ENCODE measurements at places on chromosomes 7 and 10.

DNA sequence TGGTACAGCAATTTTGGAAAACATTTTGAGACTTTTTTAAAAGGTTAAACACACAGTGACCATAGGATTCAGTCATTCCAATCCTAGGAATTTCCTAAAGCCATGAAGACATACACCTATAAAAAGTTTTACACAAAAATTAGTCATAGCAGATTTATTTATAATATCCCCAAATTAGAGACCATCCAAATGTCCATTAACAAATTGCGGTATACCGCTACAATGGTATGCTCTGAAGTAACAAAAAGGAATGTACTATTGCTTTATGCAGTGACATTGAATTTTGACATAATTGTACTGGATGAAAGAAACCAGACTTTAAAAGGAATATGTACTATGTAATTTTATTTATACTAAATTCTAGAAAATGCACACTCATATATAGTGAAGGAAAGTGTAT is 362.8 kb downstream of the HGF start:
- DNase-seq = no peak

GRCh38 chr7:17118412-17118811 is 180.0 kb upstream of the AHR start:
- DNase-seq = no peak

DNA sequence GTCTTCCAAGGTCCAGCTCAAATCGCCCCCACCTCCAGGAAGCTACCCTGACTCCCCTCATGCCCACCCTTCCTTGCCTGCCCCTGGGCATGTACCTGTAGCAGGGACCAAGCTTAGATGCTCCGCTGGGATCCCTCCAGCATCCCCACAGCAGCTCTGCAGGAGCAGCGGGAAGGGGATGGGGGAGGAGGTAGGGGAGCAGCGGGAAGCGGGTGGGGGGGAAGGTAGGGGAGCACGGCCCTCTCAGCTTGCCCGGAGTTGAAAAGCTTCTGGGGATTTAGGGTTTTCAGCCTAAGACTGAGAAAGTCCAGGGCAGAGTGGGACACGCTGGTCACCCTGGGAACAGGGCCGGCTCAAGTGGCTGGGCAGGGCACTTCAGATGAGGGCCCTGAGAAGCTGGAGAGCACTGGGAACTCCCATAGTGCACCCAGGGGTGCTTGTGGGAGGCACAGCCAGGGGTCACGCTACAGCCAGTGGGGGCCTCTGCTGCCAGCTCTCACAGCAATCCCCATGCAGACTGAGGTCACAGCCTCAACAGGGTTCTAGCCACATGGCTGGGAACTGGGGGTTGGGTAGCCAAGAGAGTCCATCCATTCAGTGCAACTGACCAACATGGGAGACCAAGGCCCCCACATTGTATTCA is 13.4 kb downstream of the WDR86 start:
- DNase-seq = no peak

DNA sequence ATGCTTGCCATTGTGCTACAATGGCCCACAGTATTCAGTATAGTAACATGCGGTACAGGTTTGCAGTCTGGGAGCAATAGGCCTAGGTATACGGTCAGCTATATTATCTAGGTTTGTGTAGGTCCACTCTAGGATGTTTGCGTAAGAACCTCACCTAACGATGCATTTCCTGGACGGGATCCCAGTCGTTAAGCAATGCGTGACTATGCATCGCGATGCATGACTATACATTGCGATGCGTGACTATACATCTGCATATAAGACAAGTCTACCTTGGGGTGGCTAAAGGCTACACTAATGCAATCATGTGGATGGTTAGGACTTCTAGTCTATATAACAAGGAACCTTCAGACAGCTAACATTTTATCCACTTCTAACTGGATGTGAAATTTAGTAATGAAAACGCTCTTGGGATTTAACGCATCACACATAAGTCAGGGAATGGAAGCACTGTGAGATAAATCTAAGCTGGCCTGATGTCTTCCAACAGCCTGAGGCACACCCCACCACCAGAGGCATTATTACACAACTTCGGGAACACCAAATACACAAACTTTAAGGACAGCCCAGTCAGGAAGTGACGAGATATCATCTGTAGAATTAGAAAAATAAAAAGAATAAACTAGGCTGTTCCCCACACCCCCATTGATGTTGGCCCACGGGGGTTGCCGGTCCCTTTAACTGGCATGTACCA is 9.2 kb downstream of the GNA12 start:
- no peak for DNase-seq

- no peak for DNase-seq
These were observed 162.4 kb downstream of the ARID5B start for GRCh38 chr10:62063795-62064472.

- no peak for DNase-seq
These were observed 48.3 kb upstream of the STEAP4 start for GRCh38 chr7:88355011-88355410.

DNA sequence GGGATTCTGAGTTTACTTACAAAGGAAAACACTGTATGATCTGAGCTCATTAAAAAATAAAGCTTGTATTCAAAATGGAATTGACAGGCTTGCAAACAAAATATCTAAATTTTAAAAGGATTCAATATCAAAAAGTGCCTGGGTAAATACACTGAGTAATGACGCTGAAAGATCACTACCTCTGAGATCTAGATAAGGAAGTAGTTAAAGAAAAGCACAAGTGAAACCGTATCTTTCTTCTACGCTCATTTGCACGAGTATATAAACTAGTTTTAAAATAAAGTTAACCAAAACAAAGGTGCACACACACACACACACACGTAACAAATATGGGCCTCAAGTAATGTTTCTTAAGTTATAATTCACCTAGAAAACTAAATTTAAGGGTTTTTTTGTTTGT is 93.4 kb downstream of the SNX13 start:
- DNase-seq = no peak

DNA sequence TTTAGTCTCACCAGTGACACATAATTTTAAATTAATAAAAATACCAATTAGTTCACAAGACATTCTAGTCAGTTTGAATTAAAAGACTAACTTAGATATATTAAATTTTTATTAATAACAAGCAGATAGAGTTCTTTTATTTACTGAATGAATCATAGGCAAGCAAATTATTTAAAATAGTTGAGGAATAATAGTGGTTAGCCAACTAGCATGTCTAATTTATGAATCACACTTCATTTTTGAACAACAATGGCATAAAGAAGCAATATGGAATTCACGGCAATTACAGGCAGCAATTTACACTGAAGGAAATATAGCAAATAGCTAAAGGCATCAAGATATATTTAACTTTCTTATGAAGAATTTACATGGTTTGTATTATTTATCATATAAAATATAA is 187.0 kb upstream of the SLC26A5 start:
- no peak for DNase-seq

DNA sequence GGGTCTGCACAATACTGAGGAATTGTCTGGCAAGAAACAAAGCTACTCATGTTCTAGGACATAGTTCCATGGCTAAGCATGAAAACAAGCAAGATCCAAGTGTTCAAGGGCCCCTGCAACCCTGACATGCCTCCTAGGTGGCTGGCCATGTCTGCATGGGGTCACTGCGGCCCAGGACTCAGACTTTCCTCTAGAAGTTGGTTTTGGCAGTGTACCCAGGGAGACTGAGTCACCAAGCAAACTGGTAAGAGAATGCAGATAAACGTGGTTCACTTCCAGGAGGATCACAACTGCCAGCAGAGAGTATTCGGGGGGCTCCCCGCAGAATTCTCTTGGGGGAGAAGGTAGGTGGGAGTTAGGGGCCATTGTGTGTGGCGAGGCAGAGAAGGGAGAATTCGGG is 7.4 kb upstream of the PFKFB3 start:
- DNase-seq = no peak

DNA sequence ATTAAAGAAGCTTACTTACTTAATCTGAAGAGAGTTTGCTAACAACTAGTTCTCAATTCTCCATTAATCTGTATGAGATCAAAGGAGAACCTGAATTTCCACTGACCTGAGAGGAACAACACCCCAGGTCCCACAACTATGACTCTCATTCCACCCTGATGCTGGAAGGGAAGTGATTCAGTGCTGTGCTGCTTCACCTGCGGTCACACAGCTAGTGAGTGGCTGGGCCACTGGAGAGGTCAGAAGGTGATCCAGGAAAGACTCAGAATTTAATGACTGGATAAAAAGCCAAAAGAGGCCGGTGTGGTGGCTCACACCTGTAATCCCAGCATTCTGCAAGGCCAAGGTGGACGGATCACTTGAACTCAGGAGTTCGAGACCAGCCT is 23.6 kb downstream of the SORBS1 start:
- no peak for DNase-seq

- DNase-seq = no peak
These were observed 122.7 kb downstream of the PRKCQ start for GRCh38 chr10:6457376-6457775.

- no peak for DNase-seq
These were observed 50.3 kb upstream of the ZEB1 start for GRCh38 chr10:31268444-31269303.

DNA sequence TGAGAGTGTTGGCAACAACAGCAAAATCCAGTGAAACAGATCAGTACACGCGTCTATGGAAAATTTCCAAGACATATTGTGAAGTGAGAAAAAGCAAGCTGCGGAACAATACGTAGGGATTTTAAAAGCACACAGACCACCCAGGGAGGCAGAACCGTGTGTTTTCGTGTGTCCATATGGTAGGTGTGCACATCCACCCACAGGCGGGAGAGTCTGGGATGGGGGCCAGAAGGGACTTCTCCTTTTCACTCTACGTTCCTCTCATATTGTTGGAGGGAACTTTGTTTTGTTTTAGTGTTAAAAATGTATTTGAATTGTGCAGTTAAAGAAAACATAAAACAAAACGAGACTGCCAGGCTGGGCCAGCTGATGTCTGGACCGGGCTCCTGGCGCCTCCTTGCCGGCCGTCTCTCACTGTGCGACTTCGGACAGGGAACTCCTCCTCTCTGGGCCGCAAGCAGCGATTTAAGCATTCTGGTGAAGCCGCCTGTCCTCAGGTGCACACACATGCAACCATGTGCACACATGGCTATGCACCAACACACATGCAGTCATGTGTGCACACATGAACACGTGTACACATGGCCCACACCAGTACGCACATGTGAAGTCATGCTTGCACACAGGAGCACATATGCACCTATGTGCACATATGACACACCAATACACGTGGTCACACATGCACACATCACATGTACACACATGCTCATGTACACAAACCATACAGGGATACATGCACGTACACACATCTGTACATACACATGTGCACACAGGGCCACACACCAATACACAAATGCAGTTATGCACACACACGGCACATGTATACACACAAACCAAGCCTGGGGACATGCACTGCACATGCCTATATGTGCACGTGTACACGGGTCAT is 141.1 kb downstream of the ELFN1 start:
- no peak for DNase-seq

DNA sequence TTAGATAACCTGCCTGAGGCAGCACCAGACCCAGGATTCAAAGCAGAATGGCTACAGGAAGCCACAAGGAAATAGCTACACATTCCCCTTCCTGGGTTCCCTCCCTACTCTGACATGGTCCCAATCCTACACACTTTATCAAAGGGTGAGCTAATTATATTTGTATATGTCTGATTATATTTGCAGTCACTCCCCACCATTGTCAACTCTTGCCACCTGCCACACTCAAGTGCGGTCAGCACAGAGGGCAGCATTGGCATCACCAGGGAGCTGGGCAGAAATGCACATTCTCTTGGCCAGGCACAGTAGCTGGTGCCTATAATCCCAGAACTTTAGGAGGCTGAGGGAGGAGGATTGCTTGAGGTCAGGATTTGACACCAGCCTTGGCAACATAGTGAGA is 114.1 kb upstream of the PDLIM1 start:
- DNase-seq = no peak

DNA sequence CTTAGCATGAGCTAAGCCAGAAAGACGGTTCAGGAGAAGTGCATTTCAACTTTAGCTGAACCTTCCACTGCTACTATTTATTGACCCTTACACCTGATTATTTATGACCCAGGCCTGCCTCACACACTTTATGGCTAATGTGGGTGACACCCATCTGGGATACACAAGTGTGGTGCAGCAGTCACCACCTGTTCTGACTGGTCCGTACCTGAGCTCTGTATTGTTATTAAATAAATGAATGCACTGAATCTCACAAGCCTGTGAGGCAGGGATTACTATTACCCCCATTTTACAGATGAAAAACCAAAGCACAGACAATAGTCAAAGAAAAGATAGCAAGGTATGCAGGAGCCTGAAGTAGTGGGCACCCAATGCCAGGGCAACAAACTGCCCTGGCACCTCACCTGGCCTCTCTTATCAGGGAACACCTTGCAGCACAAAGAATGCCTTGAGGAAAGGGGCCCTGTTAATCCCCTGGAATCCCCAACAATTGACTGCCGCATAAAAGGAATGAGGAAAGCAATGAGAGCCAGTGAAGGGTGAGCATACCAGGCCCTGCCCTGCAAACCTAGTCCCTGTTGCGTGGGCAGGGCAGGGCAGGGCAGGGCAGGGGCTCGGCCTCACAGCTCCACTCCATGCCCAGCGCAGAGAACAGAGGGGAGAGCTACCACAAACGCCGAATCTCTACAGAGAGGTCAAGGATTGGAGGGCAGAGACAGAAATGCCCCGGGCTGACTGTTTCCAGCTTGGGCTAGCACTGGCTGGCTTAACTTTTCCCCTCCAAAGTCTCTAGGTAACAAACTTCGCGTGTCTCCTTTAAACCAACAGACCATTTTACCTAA is 1.3 kb downstream of the ANXA11 start:
- DNase-seq = no peak

- no peak for DNase-seq
These were observed 158.9 kb downstream of the AKR1D1 start for GRCh38 chr7:138235207-138235606.

DNA sequence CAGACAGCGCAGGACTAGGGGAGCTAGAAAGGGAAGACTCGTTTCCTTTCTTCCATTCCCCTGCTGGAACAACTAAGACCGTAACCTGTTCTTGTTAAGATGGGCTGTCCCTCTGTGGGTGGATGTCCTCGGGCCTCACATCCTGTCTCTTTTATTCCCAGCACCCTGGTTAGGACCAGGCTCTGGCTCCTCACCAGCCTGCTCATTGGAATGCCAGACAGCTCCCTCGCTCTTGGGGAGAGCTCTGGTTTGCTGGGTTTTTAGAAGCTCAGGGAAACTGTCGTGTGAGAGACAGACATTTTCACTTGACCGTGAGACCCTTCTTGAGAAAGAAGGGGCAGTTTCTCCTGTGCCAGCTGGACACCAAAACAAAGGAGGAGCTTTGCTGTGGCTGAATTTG is 58.1 kb upstream of the HABP2 start:
- DNase-seq = no peak

DNA sequence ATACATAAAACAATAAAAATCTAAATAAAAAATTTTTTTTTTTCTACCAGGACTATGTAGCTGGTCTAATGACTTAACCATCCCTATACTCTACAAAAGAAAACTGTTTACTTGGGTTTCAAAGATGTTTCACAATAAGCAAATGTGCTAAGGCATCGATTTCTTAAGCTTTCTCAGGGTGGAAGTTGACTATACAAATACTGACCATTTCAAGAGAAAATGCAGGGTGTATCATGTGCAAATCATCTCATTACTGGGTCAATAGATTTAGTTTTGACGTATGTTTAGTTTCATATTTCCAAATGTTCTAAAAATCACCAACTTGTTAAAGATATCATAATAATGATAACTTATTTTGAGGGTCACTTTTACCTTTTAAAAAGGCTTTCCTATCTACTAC is 7.5 kb downstream of the NRP1 start:
- DNase-seq = no peak

Measured in NCI-H524 treated with DMSO at 0.1 percent for 48 hours (cell line).